ENCODE measurements at places on chromosomes 1 and 21.

- DNase-seq = peak; percentile 37
These were observed 228.9 kb upstream of the ADGRL4 start for GRCh38 chr1:79235301-79236002.

DNA sequence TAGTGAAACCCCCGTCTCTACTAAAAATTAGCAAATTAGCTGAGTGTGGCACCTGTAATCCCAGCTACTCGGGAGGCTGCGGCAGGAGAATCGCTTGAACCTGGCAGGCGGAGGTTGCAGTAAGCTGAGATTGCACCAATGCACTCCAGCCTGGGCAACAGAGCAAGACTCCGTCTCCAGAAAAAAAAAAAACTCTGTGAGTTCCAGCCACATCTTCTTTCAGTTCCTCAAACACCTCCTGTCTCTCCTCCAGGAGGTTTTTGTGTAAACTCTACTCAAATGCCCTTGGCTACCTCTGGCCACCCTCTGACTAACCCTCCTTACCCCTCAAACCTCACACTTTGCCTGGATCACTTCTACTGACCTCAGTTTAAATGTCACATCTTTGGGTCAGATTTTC, 38.1 kb downstream of the RCSD1 start:
- DNase-seq = no peak

DNA sequence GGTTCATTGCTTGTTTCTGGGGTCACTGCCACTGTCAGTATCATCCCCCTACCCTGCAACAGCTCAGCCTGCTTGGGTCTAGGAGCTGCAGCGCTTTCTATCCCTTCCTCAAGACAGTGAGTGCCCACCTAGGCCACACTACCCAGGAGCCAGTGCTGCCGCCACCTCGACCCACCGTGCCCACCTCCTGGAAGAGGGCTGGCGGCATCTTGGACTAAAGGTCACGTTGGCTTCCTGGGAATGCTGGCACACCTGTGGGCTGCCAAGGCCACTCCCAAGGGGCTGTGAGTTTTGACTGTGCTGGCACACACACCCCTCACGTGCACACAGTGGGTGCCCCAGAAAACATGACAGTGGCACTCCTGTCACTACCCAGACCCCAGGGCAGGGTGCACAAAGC, 22.1 kb downstream of the CRYAA start:
- DNase-seq = no peak

DNA sequence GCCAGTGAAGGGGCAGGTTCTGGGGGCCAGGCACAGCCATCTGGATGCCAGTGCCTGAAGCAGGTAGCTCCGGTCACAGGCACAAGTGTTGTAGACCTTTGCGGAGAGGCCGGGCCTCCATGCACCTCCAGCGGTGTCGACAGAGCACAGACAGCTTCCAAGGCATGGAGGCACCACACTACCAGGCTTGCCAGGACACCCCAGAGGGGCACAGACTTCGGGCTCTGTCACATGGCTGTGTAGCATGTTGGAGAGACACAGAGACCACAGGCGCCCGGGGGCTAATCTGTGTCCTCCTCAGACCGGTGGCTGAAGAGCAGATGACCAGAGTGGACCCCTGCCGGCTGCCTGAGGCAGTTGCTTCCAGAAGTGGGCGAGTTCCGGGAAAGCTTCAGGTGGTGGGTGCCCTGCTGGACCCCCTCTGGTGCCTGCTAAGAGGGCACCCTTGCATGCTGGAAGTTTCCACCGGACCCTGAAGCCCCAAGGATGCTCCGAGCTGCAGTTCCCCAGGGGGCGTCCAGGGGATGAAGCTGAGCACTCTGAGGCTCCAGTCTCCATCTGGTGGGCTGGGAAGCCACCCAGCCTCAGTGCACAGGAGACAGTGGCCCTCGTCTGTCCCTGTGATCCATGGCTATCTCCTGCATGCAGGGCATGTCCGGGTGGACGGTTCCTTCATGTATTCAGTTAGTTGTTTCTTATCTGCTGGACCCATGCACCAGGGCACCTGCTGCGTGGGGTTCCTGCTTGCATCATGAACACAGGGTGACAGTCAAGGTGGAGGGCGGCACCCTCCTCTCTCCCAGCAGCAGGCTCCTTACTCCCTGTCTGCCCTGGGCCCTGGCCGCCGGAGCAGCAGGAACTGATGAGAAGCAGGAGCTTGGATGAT, 82.4 kb downstream of the OBSCN start:
- no peak for DNase-seq

DNA sequence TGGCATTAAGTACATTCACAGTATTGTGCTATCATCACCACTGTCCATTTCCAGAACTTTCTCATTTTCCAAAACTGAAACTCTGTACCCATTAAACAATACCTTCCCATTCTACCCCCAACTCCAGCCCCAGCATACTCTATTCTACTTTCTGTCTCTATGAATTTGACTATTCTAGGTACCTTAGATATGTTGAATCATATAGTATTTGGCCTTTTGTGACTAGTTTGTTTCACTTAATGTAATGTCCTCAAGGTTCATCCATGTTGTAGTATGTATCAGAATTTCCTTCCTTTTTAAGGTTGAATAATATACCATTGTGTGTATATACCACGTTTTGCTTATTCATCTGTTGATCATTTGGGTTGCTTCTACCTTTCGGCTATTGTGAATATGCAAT, 11.5 kb downstream of the MTR start:
- DNase-seq = no peak

GRCh38 chr21:39972471-39972870, 105.2 kb downstream of the PCP4 start:
- DNase-seq = no peak

- DNase-seq = no peak
These were observed 57.3 kb downstream of the JAK1 start for GRCh38 chr1:64909031-64909430.

DNA sequence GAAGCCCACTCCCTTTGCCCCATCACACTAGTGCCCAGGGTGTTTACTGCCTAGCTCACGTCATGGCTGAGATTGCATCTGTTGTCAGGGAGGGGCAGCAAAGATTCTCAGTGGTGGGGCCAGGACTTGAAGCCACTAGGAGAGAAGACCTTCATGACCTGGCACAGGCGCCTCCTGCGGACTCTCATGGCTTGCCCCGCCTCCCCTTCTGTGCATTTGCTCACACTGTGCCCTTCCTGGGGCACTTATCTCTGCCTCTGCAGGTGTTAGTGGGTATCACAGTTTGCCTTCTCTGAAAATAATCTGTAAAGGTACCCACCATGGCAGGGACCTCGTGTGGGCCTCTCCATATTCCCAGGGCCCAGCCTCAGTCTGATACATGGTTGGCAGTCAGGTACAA, 20.1 kb downstream of the PTPRU start:
- no peak for DNase-seq

DNA sequence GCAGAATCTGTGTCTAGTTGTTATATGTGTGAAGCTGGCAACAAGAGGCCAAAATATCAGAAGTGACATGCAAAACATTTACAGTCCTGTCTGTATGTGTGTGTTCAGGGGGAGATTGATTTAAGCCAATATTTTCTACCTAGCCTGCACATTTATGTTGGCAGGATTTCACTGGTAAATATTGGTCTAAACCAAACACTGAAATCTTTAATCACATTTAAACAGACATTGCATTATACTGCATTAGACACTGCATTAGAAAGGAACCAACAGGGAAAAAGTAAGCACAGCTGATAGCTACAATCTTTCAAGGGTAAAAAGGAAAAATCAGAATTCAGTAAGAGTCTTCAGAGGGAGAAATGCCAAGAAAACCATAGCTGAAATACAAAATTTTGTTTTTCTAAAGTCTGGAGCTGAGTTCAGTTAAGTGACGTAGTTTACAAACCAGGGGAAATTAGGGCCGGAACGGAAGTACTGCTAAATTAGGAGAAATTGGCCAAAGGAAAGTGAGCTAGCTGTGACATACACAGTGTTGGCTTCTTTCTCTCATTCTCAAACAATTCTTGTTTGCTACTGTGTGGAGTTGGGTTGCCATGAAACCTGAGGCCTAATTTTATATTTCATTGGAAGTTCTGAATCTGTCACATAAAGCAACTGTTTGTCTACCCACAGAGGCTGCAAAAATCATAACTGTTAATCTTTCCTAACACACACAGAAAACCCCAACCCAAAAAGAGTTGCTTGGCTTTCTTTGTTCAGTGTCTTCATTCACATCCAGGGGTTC, 217.3 kb upstream of the SGIP1 start:
- no peak for DNase-seq

DNA sequence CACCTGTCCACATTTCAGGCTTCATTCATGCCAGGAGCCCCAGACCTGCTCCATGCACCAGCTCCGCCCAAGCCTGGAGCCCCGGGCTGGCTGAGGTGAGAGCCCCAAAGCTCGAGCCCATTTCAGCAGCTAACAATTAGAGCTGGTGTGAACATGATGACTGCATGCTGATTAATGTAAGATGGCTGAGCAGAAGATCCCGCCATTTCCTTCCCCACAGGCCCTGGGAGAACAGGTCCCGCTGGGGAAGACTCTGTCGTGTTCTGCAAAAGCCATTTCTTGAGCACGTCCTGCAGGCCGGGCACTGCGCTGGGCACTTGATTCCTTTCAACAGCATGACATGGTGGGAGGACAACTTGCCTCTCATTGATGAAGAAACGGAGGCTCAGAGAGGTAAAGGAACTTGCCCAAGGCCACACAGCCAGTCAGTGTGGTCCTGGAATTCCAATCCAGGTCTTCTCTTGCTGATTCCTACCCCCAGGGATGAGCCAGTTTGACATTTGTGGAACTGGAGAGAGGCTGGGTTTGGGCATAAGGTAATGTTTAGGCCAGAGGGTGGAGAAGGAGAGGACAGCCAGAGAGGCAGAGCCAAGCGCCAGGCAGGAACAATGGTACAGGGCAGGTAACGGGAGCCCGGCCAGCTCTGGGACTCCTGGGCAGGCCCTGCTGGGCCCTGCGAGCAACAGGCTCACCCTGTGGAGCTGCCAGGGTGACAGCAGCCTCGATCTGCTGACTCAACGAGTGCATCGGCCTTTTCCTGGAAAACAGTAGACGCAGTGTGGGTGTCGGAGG, 28.1 kb upstream of the EPHA2 start:
- DNase-seq = no peak

GRCh38 chr21:36706482-36706852, 7.6 kb downstream of the SIM2 start:
- no peak for DNase-seq

GRCh38 chr1:112878321-112878720, 77.7 kb downstream of the SLC16A1 start:
- no peak for DNase-seq

DNA sequence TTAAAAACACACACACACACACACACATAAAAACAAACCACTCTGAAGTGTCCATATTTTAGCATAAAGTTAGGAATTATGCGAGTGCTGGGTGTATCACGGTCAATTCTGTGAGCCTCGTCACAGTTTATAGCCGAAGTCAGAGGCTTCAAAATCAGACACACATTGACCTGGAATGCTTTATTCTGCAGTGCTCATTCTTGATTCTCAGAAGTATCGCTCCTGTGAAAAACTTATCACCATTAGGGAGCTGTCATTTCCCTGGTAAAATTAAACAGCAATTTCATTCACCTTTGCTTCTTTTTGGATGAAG, 8.7 kb upstream of the IRF2BP2 start:
- no peak for DNase-seq

DNA sequence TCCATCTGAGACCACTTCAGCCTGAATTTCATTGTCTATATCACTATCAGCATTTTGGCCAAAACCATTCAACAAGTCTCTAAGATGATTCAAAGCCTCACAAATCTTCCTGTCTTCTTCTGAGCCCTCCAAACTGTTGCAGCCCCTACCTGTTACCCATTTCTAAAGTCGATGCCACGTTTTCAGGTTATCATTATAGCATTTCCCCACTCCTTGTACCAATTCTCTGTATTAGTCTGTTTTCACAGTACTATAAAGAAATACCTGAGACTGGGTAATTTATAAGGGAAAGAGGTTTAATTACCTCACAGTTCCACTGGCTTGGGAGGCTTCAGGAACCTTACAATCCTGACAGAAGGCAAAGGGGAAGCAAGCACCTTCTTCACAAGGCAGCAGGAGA, 158.8 kb downstream of the PTPRC start:
- DNase-seq = no peak

GRCh38 chr1:34907487-34908090, 21.9 kb downstream of the DLGAP3 start:
- no peak for DNase-seq

- DNase-seq = no peak
These were observed 20.7 kb downstream of the SH3BP5L start for GRCh38 chr1:248804771-248805681.

GRCh38 chr1:22888320-22889075, 84.2 kb downstream of the LACTBL1 start:
- peak; percentile 72 for DNase-seq

DNA sequence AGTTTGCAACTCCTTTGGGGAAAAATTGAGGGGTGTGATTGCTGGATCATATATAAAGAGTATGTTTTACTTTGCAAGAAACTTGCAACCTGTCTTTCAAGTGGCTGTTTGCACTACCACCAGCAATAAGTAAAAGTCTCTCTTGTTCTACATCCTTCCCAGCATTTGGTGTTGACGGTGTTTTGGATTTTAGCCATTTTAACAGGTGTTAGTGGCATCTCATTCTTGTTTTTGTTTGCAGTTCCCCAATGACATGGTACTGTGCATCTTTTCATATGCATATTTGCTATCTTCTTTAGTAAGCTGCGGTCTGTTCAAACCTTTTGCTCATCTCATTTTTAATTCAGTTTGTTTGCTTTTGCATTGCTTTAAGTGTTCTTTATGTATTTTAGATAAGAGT, 535.5 kb downstream of the LRRIQ3 start:
- DNase-seq = no peak

DNA sequence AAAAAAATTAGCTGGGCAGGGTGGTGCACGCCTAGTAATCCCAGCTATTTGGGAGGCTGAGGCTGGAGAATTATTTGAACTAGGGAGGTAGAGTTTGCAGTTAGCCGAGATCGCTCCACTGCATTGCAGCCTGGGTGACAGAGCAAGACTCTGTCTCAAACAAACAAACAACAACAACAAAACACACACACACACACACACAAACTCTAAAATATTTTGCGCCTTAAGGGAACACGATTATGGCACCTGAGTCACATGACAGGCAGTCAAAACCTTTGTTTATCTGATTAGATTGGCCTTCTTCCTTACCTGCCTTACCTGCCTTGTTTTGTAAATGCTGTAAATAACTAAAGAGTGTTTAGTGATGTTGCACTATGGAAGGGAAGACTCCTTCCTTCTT, 20.6 kb upstream of the WNT2B start:
- no peak for DNase-seq

GRCh38 chr1:54927472-54928240, 40.7 kb upstream of the DHCR24 start:
- DNase-seq = peak; percentile 29

GRCh38 chr1:192831706-192832355, 23.0 kb downstream of the RGS2 start:
- no peak for DNase-seq

DNA sequence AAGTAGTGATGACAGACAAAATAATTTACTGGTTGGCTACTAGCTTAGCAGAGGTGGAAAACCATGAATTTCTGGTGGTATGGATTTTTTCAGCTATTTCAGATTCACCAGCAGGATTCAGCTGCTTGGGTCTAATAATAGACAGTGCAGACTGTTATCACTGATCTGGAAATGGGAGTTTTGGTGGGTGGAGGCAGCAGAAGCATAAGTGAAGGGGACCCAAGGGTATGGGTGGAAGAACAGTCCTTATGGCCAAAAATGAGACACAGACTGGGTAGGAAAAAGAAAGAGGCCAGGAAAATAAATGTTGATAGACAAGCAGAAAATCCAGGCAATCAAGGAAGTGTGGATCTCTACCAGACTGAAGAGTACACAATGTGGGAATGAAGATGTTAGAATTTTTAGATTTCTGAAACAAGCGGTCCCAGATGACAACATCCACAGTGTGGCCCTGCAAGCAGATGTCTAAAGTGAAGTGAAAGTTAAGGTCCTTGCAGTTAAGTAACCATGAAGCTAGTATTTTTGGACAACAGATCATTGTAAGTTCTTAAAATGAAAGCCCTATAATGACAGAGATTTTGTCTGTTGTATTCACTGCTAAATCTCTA, 24.7 kb downstream of the LYST start:
- DNase-seq = no peak

Measured in LHCN-M2 (cell line).